ENCODE measurements at places on chromosomes 11 and 22.

GRCh38 chr11:31813391-31814175, 2.5 kb upstream of the PAX6 start:
- H3K4me1 ChIP-seq: peaks cover 63% of the 10 kb centered on the region
- DNase-seq: no peak

DNA sequence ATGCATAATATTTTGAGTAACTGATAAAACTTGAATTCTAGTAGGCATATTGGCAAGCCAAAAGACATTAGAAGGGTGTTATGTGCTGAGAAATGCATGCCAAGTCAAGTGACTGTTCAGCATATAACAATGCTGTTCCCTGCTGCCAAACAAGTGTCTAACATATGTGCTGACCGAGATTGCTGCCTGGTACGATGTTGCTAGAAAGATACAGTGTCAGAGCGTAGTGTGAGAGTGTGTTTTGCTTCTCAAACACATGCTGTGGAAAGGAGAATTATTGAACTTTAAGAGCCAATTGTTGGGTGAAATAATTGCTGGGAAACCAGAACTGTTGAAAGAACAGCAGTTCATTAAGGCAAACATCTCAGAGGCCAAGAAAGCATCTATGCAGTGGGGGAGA, 71.3 kb upstream of the GRIA4 start:
- DNase-seq: no peak
- no peak overlapping the region for H3K4me3 ChIP-seq
- no peaks in the 10 kb centered on the region for H3K36me3 ChIP-seq

GRCh38 chr11:132073787-132074186, 703.4 kb downstream of the NTM start:
- no peaks in the 10 kb centered on the region for H3K27me3 ChIP-seq
- no peak for DNase-seq
- no peaks in the 10 kb centered on the region for H3K36me3 ChIP-seq
- no peaks in the 10 kb centered on the region for H3K4me1 ChIP-seq
- no peak overlapping the region for H3K27ac ChIP-seq

- H3K4me1 ChIP-seq: peaks cover 13% of the 10 kb centered on the region
- peak overlapping the region; percentile 93 for H3K4me3 ChIP-seq
- peak overlapping the region; percentile 89 for H3K27ac ChIP-seq
- DNase-seq: no peak
Measured at GRCh38 chr11:67630943-67631331, 1.2 kb upstream of the NUDT8 start.

DNA sequence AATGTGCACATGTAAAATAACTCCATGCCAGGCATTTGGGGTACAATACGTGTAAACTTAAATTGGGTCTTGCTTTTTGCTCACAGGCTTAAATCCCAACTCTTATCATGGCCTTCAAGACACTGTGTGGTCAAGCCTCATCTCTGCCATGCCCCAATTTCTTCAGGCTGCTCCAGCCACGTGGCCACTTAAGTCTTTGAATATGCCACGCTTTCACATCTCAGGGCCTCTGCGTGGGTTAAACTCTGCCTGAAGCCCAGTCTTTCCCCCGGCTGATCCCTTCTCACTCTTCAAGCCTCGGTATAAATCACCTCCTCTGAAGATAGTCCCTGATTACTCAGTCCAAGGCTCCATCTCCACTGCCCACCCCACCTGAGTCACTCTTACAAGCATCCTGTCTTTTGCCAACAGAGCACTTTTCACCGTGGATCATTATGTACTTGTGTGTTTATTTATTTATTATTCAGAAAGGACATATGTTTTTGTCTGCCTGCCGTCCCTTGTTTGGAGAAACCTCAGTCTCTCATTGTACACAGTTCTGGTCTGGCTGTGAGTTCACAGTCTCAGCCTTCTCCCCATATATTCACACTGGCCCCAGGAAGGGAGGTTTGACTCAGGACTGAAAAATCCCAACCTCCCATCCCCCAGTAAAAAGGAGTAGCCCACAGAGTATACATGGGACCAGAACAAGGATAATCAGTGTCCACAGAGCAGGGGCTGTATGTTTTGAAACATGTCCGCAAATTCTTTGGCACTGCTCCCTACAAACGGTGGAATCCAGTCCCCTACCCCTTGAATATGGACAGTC, 344.7 kb downstream of the MN1 start:
- no peaks in the 10 kb centered on the region for H3K4me1 ChIP-seq
- no peaks in the 10 kb centered on the region for H3K36me3 ChIP-seq
- peaks cover 34% of the 10 kb centered on the region for H3K27me3 ChIP-seq
- DNase-seq: no peak
- no peak overlapping the region for H3K4me3 ChIP-seq
- H3K27ac ChIP-seq: no peak overlapping the region

- no peaks in the 10 kb centered on the region for H3K4me1 ChIP-seq
- H3K27me3 ChIP-seq: no peaks in the 10 kb centered on the region
- peaks cover 6% of the 10 kb centered on the region for H3K36me3 ChIP-seq
- no peak overlapping the region for H3K4me3 ChIP-seq
Measured at GRCh38 chr11:8403310-8403709, 139.6 kb upstream of the LMO1 start.

DNA sequence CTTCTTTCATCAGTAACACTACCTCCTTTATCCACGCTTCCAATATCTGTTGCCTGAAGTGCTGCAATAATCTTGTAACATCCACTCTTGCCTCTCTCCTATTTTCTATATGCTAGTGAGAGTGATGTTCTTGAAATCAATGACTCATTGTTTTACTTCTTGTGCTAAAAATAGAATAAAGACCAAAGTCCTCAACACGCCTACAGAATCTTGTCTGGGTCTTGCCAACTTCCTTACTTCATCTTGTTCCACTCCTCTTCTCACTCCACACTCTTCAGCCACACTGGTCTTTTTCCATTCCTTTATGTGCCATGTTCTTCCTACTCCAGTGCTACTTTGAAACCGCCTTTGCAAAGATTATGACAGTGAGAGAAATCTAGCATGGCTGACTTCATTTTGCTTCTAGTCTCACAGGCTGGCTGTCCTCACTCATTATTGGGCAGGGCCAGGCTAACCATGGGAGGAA, 136.4 kb downstream of the CCDC81 start:
- H3K27ac ChIP-seq: no peak overlapping the region
- no peak overlapping the region for H3K4me3 ChIP-seq
- no peak for DNase-seq
- no peaks in the 10 kb centered on the region for H3K27me3 ChIP-seq

GRCh38 chr11:116513894-116514293, 258.9 kb downstream of the BUD13 start:
- no peak overlapping the region for H3K27ac ChIP-seq
- DNase-seq: no peak
- peaks cover 70% of the 10 kb centered on the region for H3K27me3 ChIP-seq
- no peaks in the 10 kb centered on the region for H3K4me1 ChIP-seq

GRCh38 chr11:118901494-118902335, 18.0 kb downstream of the CXCR5 start:
- peaks cover 10% of the 10 kb centered on the region for H3K36me3 ChIP-seq
- DNase-seq: no peak
- peak overlapping the region; percentile 81 for H3K27ac ChIP-seq
- no peaks in the 10 kb centered on the region for H3K27me3 ChIP-seq
- H3K4me1 ChIP-seq: peaks cover 21% of the 10 kb centered on the region
- H3K4me3 ChIP-seq: no peak overlapping the region

GRCh38 chr11:27681664-27682063, 18.6 kb downstream of the BDNF start:
- H3K4me3 ChIP-seq: no peak overlapping the region
- no peak overlapping the region for H3K27ac ChIP-seq
- H3K36me3 ChIP-seq: peaks cover 6% of the 10 kb centered on the region
- DNase-seq: no peak
- H3K27me3 ChIP-seq: no peaks in the 10 kb centered on the region

DNA sequence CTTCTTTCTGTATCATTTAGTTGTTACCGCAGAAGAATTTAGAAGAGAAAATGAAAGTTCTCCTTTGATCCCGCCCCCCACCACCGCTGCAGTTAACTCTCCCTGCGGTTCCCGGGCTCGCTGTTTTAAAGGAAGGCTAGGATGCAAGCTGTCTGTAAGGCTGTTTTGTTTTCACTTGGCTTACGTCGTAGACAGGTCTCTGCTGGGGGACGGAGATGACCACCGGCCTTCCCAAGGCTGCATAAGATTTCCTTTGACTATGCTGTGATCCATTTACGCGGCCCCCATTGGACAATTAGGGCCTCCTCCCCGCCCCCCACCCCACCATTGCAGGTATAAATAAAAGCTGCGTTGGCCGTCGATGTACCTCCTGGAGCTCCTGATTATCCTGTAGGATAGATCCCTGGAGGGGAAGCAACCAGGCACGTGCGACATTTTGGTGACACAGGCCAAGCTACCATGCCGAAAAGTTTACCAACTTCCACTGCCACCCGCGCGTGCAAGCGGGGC, 1.4 kb upstream of the CPT1A start:
- DNase-seq: no peak
- H3K27me3 ChIP-seq: no peaks in the 10 kb centered on the region
- H3K36me3 ChIP-seq: no peaks in the 10 kb centered on the region
- H3K4me1 ChIP-seq: peaks cover 35% of the 10 kb centered on the region

- H3K4me3 ChIP-seq: no peak overlapping the region
- H3K27ac ChIP-seq: no peak overlapping the region
- no peaks in the 10 kb centered on the region for H3K27me3 ChIP-seq
- DNase-seq: no peak
Measured at GRCh38 chr11:12084256-12084655, 26.1 kb upstream of the MICAL2 start.

DNA sequence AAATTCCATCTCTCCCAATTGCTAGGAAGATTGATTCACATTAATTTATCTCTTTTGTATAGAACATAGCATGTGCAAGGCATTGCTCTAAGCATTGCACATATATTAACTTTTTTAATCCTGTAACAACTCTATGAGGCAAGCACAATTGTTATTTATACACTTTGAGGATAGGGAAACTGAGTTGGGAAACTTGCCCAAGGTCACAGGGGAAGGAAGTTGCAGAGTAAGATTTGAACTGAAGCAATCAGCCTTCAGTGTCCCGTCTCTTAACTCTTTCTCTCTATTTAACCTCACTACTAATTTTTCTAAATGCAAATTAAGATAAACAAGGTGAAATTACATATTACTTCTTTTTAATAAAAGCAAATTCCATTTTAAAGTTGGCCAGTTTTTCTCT, 22.2 kb downstream of the OR56B4 start:
- no peak overlapping the region for H3K4me3 ChIP-seq
- H3K27me3 ChIP-seq: peaks cover 3% of the 10 kb centered on the region
- no peak overlapping the region for H3K27ac ChIP-seq
- H3K36me3 ChIP-seq: no peaks in the 10 kb centered on the region
- DNase-seq: no peak
- no peaks in the 10 kb centered on the region for H3K4me1 ChIP-seq

GRCh38 chr11:92045301-92045700, 179.3 kb upstream of the FAT3 start:
- H3K36me3 ChIP-seq: no peaks in the 10 kb centered on the region
- no peak for DNase-seq
- no peaks in the 10 kb centered on the region for H3K4me1 ChIP-seq
- no peaks in the 10 kb centered on the region for H3K27me3 ChIP-seq
- H3K4me3 ChIP-seq: no peak overlapping the region

DNA sequence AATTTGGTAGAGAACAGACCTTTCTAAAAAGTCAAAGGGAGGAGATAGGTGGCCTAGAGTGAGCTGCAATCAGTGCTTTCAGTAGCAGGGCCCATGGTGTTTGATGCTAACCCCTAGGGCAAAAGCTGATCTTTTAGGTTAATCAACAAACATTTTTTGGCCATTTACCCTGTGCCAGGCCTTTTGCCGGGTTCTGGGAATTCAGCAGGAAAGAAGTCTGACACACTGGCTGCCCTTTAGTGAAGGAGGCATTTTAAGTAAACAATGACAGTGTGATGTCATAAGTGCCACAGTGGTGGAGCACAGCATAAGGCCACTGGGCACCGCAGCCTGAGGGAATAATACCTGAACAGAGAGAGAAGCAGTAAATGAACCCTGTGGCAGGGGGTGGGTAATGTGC, 29.0 kb downstream of the C22orf31 start:
- H3K36me3 ChIP-seq: peaks cover 2% of the 10 kb centered on the region
- no peak overlapping the region for H3K4me3 ChIP-seq
- no peak overlapping the region for H3K27ac ChIP-seq

DNA sequence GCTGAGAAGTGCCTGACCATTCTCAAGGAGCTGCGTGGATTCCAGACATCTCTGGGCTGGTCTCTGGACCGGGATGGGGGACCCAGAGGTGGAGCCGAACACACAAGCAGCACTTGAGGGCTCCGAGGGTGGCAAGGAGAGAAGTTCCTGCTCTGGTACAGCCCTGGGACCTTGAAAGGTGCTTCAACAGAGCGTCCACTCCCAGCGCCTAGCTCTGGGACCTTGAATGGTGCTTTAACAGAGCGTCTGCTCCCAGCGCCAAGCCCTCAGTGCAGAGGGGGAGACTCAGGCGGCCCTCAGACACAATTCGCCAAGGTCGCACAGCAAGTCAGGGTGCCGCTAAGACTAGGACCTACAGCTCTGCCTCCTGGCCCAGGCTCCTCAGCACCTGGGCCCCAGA, 10.6 kb upstream of the NPAS4 start:
- peaks cover 32% of the 10 kb centered on the region for H3K27me3 ChIP-seq
- H3K36me3 ChIP-seq: no peaks in the 10 kb centered on the region
- H3K27ac ChIP-seq: no peak overlapping the region
- no peak for DNase-seq
- H3K4me3 ChIP-seq: no peak overlapping the region
- H3K4me1 ChIP-seq: peaks cover 4% of the 10 kb centered on the region

GRCh38 chr11:72136684-72137262, 1.2 kb downstream of the FOLR3 start:
- no peaks in the 10 kb centered on the region for H3K36me3 ChIP-seq
- H3K4me3 ChIP-seq: no peak overlapping the region
- no peaks in the 10 kb centered on the region for H3K4me1 ChIP-seq

DNA sequence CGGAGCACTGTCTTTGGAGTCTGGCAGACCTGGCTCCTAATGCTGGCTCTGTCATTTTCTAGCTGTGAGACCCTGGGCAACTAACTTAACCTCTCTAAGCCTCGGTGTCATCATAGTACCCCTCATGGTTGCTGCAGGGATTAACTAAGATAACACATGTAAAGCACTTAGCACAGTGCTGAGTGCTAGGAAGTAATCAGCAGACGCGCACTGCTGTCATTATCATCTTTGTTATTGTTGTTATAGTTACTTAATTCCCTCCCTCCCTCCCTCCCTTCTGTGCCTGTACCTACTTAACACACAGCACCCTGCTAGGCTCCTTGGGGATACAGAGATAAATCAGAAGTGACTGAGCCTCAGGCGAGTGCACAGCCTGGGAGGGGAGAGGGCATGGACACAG, 104.7 kb upstream of the PITPNB start:
- no peak overlapping the region for H3K4me3 ChIP-seq
- H3K27ac ChIP-seq: no peak overlapping the region
- no peak for DNase-seq
- H3K27me3 ChIP-seq: no peaks in the 10 kb centered on the region
- H3K4me1 ChIP-seq: peaks cover 7% of the 10 kb centered on the region
- H3K36me3 ChIP-seq: no peaks in the 10 kb centered on the region
